GM23248 (cell line): ENCODE measurements at places on chromosomes 7 and 10. TPM values are rescaled to one million over a fixed set of nuclear protein-coding genes. Genes with fewer than 3 reads are reported as not detected.

DNA sequence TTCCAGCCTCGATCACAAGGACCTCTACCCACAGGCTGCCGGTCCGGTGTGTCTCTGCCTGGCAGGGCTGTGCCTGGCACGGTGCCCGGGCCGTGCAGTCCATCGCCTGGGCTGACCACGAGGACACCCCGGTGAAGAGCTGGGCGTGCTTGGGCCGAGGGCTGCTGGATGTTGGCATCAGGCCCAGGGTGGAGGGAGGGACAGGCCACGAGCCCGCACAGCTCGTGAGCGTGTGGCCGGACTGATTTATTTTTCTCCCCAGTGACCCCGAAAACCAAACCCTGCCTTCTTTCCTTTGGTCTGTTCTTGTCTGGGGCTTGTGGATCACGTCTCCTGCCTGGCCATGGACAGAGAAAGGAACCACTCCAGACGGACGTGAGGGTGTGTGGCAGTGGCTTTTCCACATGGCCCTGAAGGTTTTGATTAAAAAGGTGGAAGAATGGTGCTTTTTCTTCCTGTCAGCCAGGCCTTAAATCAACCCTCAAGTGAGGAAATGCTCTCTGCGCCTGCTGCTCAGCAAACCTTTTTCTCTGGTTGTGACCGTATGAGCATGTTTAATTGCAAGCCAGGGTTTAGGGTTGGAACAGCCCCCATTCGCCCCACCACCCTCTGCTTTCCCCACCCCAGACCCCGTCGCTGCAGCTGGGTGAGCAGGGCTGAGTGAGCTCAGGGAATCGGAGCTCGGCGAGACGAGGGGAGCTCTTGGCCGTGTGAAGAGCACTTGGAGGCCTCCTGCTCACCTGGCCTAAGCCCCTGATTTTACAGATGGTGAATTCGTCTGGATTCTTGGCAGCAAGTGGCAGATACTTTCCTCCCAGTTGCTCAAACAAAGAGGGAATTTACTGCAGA is 130.1 kb downstream of the RGS10 start:
- H3K27me3 ChIP-seq = no peaks in the 10 kb centered on the region
- no peak overlapping the region for H3K27ac ChIP-seq
- peaks cover 6% of the 10 kb centered on the region; the same call in 1 of the 2 replicates for H3K4me1 ChIP-seq
- H3K4me3 ChIP-seq = no peak overlapping the region

DNA sequence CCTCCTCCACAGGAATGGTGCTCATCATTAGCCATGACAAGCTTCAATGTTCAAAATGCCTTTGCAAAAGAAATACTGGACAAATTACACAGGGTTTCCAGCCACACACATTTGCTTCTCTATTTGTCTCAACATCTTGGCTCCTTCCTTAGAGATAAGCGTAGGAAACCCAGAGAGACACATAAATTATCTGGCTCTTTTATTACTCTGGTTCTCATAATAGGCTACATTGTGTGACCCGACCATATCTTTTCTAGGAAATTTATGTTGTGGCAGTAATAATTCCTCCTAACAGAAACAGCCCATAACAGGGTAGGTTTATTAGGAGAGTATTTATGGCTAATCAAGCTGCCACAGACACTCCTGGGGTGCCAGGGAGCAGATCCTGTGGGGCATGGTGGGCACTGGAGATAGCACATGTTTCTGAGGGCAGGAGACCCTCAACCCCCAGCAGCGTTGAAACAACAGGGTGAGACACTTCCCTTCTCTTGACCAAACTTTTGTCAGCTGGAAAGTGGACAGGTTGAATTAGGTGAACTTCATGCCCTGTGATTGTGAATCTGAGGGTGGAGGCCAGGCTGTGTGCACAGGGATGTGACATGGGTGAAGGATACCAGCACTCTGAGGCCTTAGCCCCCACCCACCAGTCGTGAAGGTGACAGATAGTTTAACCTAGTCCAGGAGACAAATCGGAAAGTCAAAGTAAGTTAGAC is 295.9 kb upstream of the ZNF32 start:
- H3K27ac ChIP-seq = no peak overlapping the region
- H3K27me3 ChIP-seq = no peaks in the 10 kb centered on the region
- H3K36me3 ChIP-seq = no peaks in the 10 kb centered on the region
- peaks cover 12% of the 10 kb centered on the region; the same call in 1 of the 2 replicates for H3K4me1 ChIP-seq
- no peak for DNase-seq

- H3K27ac ChIP-seq = no peak overlapping the region
- peaks cover 3% of the 10 kb centered on the region; the same call in 1 of the 2 replicates for H3K27me3 ChIP-seq
- H3K4me1 ChIP-seq = peaks cover 6% of the 10 kb centered on the region; the same call in 1 of the 2 replicates
Observed at GRCh38 chr10:122348935-122349361, 25.6 kb upstream of the PLEKHA1 start.

DNA sequence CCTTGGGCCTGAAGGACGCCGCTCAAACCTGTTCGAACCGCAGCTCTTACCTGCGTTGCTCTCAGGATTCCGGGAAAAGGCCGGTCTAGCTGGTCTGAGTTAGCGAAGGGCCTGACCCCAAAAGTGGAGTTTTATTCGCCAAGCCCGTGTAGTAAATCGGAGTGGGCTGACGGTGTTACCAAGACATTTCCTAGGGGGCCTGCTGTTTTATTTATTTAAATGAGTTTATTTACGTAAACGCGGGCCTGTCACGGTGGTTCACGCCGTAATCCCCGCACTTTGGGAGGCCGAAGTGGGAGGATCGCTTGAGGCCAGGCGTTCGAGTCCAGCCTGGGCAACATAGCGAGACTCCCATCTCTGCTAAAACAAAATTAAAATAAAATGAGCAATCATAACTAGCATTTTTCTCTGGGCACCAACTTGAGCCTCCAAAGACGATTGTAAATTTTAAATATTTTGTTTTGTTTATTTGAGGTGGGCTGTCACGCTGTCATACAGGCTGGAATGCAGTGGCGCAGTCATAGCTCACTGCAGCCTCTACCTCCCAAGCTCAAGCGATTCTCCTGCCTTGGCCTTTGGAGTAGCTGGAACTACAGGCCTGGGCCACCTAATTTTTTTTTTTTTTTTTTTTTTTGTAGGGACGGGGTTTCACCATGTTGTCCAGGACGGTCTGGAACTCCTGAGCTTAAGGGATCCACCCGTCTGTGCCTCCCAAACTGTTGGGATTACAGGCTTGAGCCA is 903 bp downstream of the ZNF655 start:
- DNase-seq = peak; percentile 58
- no peaks in the 10 kb centered on the region for H3K27me3 ChIP-seq
- H3K4me3 ChIP-seq = peak overlapping the region; percentile 96
- peaks cover 49% of the 10 kb centered on the region for H3K4me1 ChIP-seq
- H3K36me3 ChIP-seq = peaks cover 31% of the 10 kb centered on the region

- H3K4me3 ChIP-seq = no peak overlapping the region
- peaks cover 25% of the 10 kb centered on the region for H3K4me1 ChIP-seq
- DNase-seq = no peak
- H3K27me3 ChIP-seq = no peaks in the 10 kb centered on the region
- H3K27ac ChIP-seq = no peak overlapping the region
Observed at GRCh38 chr7:115013886-115014285, 92.0 kb downstream of the MDFIC start.

DNA sequence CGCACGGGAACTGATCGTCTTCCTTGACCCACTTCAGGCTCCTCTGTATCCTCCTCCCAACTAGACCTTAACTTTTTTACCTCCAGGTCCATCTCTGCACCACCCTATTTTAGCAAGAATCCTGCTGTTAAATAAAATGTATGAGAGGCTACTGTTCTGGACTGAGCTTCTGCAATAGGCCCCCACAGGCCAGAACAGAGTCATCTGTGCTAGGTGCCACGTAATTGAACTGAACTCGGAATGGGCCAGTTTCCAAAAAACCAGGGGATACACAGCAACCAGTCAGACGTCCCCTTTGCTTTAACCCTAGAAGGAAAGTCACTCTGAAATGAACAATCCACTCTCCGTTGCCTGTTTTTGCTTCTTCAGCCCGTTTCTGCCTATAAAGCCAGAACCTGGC is 71.3 kb downstream of the CHST15 start:
- H3K4me3 ChIP-seq = no peak overlapping the region
- H3K27me3 ChIP-seq = peaks cover 80% of the 10 kb centered on the region
- DNase-seq = no peak
- H3K27ac ChIP-seq = no peak overlapping the region
- no peaks in the 10 kb centered on the region for H3K4me1 ChIP-seq

DNA sequence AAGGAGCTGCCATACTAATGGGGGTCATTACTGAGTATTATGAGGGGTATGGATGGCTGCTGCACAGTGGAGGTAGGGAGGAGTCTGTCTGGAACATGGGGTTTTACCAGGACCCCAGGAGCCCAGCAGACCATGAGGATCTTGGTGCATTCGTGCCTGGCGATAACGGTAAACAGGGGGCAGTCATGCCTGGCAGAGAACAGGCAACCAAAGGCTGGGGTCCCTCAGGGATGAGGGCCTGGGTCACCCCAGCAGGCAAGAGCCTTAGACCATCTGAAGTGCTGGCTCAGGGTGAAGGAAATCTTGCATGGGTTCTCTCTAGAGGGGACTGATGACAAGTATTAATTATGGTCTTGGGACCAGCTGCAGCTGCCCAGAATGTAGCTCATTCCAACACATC is 46.1 kb downstream of the MYL10 start:
- H3K27ac ChIP-seq = no peak overlapping the region
- no peaks in the 10 kb centered on the region for H3K4me1 ChIP-seq
- H3K4me3 ChIP-seq = no peak overlapping the region
- H3K36me3 ChIP-seq = no peaks in the 10 kb centered on the region
- no peak for DNase-seq
- peaks cover 18% of the 10 kb centered on the region for H3K27me3 ChIP-seq

Gene ELN
- total RNA-seq = 698 and 974 TPM in 2 replicates

Gene CYP51A1
- total RNA-seq = 64.6 and 67.8 TPM in 2 replicates

Gene SPDYE9
- total RNA-seq = not detected in 2 replicates

Gene TWNK
- 3.4 and 4.4 TPM in 2 replicates for total RNA-seq

Gene ARL5B
- 10.7 and 11.8 TPM in 2 replicates for total RNA-seq

Gene LIPN
- not detected in 2 replicates for total RNA-seq

Gene CYP3A4
- total RNA-seq = not detected in 2 replicates
